CD4-positive, alpha-beta T cell (primary cell): ENCODE measurements at places on chromosomes 4 and X. TPM values are rescaled to one million over a fixed set of nuclear protein-coding genes. Genes with fewer than 3 reads are reported as not detected.

GPRASP1 gene
- total RNA-seq = 104 TPM

ZNF674 gene
- total RNA-seq = 1.2 TPM

SPANXC gene
- not detected for total RNA-seq

DNA sequence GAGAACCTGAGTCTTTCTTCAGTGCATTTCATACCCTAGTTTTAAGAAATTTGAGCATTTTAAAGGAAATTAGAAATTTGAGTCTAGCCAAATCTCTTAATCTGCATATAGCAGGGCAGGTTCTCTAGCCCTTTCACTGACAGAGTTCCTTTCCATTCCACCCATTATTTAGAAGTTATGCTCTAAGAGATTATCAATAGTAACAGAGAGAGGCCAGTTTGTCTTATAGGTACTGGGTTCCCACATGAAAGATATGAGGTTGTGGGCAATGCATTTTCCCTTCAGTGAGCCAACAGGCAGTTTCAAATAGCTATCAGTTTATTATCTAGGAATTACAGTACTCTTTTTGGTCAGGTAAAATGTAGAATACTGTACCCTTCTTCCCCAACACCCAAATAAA, 7.3 kb upstream of the GALNT7 start:
- DNase-seq = no peak

- no peak for DNase-seq
These were observed at the start of gene STK32B for GRCh38 chr4:5051278-5052203. STK32B (plus strand) TSS chr4:5051480.

DGAT2L6 gene
- total RNA-seq = not detected

DNA sequence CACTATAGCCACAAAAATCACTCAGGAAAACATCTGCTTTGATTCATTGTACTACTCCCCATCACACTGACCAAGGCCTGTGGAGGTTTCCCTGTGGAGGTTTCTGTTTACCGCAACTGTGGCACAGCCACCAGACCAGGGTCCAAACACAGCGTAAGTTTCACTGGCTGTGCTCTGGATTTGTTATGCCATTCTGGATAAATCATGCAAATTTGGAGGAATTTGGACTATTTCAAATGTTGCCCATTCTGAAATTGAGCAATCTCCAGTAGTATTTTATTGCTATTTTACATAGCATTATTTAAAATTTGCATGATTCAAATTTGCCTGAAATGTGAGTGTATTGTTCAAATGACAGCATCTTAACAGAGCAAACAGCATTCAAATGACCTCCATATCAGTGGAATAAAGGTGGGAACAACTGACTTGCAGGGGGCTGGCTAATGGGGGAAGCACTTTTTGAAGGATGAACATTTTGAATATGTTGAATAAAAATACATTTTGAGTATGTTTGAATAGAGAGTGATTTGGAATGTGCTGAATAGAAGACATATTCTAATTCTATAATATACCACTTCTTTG, 66.1 kb upstream of the ACSL1 start:
- DNase-seq = no peak

DNA sequence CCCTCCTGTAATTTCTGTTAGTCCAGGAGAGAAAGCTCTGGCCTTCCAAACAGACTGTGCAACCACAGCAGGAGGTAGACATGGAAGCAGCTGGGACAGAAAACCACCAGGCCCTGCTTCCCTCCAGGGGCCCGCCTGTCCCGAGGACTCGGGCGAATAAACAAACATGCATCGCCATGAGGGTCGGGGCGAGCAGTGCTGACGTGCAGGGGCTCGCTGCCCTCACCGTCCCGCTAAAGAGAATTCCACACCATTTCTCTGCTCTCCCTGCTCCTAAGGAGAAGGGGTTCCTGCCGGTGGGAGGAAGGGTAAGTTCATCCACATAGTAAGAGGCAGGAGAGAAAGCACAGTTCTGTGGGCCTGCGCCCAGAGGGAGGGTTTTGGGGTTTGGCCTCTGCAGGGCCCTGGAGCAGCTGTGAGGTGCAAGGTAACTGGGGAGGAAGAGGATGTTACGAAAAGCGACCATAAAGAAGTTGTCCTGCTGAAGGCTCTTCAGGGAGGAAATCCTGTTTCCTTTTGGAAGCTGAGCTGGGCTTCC, 54.9 kb downstream of the WFS1 start:
- DNase-seq = no peak

- DNase-seq = no peak
These were observed 16.8 kb downstream of the CD38 start for GRCh38 chr4:15794905-15795304.

- no peak for DNase-seq
These were observed 36.4 kb upstream of the FREM3 start for GRCh38 chr4:143736861-143737260.

DNA sequence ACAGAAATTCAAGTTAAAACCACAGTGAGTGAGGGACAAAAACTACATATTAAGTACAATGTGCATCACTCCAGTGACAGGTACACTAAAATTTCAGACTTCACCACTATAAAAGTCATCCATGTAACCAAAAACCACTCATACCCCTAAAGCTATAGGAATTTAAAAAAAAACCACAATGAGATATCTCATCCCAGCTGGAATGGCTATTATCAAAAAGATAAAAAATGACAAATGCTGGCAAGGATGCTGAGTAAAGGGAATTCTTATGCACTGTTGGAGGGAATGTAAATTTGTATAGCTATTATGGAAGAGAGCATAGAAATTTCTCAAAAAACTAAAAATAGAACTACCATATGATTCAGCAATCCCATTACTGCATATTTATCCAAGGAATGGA, 171.1 kb downstream of the HHIP start:
- no peak for DNase-seq
